Activated CD4-positive, alpha-beta T cell treated with anti-CD3 and anti-CD28 coated beads for 24 hours (primary cell): ENCODE measurements at places on chromosomes 4 and X.

DNA sequence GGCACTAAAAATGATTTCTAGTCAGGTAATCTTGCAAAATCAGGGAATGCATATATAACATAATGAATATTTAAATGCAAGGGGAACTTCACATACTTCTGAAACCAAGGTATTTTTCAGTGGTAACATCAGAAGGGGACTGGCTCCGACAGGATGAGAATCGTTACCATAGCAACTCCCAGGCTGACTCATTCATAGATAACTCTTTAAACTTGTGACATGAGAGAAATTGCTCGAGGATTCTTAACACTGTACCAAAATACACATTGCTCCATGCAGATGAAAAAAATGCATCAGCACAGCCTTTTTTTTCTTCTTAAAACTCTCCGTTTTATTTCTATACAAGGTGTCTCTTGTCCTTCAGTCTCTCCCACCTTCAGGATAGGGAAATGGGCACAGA is 114.3 kb downstream of the GABRB1 start:
- DNase-seq = no peak

DNA sequence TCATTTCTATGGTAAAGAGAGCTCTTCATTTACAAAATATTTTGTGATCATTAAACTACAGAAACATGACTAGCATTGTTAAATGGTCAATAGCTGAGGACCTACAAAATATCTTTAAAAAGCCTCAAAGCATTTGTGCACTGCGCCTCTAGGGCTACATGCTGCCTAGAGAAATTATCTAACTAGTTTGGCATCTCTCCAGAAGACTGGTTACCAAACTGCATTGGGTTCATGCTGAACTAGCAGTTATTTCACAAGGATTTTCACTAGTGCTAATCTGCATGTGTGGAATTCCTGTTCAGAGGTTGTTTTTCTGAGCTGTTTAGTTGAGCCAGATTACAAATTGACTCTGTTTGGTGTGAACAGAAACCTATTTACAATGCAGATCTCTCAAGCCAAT is 58.5 kb upstream of the PITX2 start:
- no peak for DNase-seq

DNA sequence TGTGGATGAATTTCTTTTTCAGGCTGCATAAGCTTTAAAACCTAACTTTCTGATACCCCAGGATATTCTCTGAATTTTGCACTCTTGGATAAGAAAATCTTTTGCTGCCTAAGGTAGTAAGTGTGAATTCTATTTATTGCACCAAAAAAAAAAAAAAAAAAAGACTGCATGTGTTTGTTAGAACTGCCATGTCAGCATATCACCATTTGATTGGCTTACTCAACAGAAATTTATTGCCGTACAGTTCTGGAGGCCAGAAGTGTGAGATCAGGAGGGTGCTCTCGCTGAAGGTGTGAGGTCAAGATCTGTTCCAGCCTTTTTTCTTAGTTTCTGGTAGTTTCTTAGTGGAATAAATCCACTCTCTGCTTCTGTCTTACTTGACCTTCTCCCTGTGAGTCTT is 1250.0 kb upstream of the PRKX start:
- no peak for DNase-seq

GRCh38 chr4:179738822-179739221 is 2296.6 kb upstream of the AGA start:
- no peak for DNase-seq

DNA sequence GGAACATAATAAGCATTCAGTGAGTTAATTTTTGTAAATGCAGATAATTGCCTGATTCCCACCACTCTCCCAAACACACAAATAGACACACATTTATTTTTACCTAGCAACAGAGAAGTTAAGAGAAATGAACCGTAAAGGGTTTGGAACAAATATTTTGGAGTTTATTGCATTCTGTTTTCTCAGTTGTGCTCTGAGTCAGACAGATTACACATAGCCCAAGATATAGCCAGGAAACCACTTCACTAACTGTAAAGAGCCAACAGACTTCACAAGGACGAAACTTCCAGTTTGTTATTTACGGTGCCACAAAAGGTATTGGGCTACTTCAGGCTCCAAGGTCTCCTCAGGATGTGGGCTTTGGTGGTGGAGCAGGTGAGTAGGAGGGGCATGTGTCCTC is 217.0 kb downstream of the BMPR1B start:
- no peak for DNase-seq

- no peak for DNase-seq
These were observed 2.8 kb upstream of the CHIC2 start for GRCh38 chr4:54067166-54067565.

DNA sequence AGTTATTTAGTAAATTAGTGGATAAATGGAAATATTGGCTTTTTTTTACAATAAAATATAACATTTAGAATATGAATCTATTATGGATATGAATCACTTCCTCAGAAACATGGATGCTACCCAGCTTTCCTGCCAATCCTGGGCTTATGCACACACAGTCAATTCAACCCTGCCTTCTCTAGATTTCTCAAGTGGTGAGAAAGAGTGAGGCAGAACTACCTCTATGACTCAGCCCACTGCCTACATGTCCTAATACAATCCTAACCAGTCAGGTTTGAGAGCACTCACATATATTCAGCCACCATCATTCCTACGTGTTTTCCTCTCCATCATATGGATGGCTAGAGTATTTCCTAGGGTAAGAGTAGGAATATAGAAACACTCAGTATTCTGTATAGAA is 91.1 kb upstream of the ANKRD50 start:
- DNase-seq = no peak

DNA sequence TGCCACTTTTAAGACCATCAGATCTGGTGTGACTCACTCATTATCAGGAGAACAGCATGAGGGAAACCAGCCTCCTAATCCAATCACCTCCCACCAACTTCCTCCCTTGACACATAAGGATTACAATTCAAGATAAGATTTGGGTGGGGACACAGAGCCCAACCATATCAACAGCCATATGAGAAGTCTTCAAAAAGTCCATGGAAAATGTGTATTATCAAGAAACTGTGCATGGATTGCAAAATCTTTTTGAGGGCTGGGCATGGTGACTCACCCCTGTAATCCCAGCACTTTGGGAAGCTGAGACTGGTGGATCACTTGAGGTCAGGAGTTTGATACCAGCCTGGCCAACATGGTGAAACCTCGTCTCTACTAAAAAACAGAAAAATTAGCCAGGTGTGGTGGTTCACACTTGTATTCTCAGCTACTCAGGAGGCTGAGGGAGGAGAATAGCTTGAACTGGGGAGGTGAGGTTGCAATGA is 17.8 kb upstream of the RPL39 start:
- DNase-seq = no peak

DNA sequence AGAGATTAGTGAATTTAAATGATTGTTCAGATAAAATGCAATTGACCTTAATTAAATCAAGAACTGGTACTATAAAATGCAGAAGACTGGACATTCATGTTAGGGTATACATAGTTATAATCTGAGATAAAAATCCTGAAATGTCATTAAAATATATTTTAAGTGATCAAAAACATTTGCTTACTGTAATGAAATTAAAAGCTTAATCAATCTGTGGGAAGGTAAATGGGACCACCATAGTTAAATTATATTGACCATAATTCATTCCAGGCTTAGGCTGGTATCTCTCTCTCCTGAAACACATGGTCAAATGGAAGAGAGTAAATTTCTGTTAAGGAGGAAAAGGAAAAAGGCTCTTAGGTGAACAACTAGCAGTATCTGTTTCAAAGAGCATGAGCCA is 474.4 kb downstream of the C4orf33 start:
- DNase-seq = no peak

DNA sequence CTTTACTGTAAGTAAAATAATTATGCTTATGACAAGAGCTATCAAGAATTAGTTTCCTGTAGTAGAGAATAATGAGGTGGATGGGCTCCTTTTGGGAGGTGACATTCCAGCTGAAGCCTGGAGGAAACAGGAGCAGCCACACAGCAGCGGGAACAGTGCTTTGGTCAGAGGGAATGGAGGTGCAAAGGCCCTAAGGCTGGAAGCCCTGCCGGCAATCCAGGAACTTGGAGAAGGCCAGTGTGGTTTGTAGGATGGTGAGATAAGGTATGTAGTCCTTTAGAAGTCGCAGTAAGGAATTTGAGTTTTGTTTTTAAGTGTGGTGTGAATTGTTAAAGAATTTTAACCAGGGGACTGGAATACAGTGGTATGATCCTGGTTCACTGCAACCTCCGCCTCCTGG is 8.1 kb downstream of the TMEM131L start:
- no peak for DNase-seq

DNA sequence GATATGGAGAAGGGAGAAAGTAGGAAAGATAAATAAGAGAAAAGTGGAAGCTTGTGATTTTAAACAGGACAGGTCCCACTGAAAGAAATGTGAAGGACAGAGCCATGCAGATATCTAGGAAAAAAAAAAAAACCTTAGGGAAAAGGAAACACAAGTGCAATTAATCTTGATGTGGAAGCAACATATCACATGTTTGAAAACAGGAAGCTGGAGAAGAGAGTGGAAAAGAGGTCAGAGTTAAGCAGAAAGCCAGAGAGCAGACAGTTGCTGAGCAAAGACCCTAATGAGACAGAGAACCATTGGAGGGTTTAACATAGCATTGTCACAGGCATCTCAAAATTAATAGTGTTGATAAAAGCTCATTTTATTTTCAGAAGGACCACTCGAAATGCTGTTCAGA is 89.7 kb downstream of the SPOCK3 start:
- DNase-seq = no peak

GRCh38 chrX:133346026-133346425 is 69.3 kb downstream of the GPC4 start:
- DNase-seq = no peak

GRCh38 chr4:153440475-153440874 is 25.7 kb upstream of the TMEM131L start:
- DNase-seq = no peak

- no peak for DNase-seq
These were observed 159.0 kb downstream of the CHIC2 start for GRCh38 chr4:53905276-53905940.

- no peak for DNase-seq
These were observed 138.8 kb upstream of the NALF2 start for GRCh38 chrX:69365349-69365748.

GRCh38 chr4:189090174-189090814 is 850.4 kb upstream of the FRG1 start:
- no peak for DNase-seq

DNA sequence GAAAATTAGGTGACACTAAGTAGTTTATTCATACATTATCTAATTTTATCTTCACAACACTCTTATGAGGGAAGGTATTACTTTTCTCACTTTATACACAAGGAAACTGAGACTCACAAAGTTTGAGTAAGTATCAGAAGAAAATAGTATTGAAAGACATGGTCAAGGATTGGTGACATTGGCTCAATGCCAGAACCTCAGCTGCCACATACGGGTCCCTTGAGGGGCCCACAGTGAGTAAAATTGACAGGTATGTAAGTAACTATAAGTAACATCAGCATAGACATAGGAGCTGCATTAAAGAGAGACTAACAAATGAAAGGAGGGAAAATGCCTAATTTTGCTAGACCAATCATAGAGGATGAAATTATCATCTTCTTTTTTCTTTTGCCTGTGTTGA is 134.1 kb downstream of the COX18 start:
- no peak for DNase-seq

- DNase-seq = no peak
These were observed 10.4 kb downstream of the JADE3 start for GRCh38 chrX:46922611-46923010.

GRCh38 chr4:48604527-48604926 is 114.5 kb downstream of the ZAR1 start:
- no peak for DNase-seq

GRCh38 chrX:20015422-20015821 is 24.6 kb upstream of the BCLAF3 start:
- no peak for DNase-seq

DNA sequence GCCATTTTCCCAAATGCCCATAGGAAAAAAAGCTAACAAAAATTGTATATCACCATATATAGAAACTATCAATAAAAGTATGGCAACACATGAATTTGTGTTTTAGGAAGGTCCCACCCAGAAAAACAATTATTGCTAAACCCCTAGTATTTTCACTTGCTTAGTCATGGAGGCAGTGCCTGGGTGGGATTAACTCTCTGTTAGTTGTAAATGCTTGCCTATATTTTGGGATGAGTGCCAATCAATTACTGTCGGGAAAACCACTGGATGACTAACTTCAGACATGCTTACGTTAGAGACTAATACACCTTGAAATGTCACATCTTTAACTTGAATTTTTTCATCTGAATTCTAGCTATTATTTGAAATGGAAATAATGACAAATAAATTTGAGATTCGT is 33.9 kb downstream of the TMPRSS11A start:
- DNase-seq = no peak

DNA sequence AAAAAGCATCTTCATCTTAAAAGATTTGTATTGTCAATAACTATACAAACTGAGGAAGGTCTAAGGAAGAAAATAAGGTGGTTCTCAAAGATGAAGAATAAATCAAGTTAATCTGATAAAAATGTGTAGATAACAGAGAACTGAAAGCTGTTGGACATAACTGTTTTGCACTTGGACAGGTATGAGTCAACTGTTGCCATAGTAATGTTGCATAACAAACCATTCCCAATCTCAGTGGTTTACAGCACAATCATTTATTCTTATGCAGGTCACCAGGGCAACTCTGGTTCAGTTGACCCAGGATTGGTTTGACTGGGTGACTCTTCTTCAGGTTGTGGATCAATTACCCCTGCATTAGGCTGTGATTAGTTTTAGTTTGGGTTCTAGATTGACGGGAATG is 2197.7 kb downstream of the ARAP2 start:
- DNase-seq = no peak

- DNase-seq = no peak
These were observed 978 bp downstream of the HS6ST2 start for GRCh38 chrX:132957211-132958090.

- no peak for DNase-seq
These were observed 44.0 kb downstream of the TMEM144 start for GRCh38 chr4:158254292-158254691.

DNA sequence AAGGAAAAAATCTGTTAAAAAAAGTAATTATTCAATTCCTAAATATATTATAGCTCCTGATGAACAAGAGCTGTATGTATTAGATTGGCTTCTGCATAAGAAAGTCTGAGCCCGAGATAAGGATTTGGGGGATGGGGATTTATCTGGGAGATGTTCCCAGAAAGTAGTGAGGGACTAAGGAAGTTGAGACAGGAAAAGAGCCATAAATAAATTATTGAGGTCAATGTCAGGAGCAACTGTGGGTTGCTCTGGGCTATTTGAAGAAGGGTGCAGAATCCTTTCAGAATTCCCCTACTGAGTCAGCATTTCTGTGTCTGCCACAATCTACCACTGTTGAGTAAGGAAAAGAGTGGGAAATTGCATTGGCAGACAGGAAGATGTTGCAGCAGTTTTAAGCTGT is 3.1 kb upstream of the TDO2 start:
- no peak for DNase-seq

- no peak for DNase-seq
These were observed 81.3 kb upstream of the SCML1 start for GRCh38 chrX:17656035-17656418.

GRCh38 chr4:129358571-129358970 is 262.6 kb downstream of the C4orf33 start:
- DNase-seq = no peak
